ENCODE measurements at places on chromosomes 5 and 9.

DNA sequence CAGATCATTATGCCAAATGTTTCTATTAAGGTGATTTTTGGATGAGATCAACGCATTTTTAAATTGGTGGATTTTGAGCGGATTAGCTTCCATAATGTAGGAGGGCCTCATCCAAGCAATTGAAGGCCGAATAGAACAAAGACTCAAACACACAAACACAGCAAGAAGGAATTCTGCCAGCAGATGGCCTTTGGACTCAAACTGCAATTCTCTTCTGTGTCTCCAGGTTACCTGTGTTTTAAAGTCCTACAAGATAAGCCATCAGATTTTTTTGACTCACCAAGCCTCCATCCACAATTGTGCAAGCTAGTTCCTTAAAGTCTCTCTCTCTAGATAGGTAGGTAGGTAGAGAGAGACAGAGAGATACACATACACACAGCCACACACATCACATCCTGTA lies 25.5 kb downstream of the CDH6 start:
- no peak for DNase-seq

- DNase-seq: no peak
These were observed 106.2 kb upstream of the TBC1D2 start for GRCh38 chr9:98361645-98362044.

GRCh38 chr5:67908126-67908765 lies 307.3 kb upstream of the PIK3R1 start:
- peak; percentile 58 for DNase-seq

- no peak for DNase-seq
These were observed 75.7 kb downstream of the TEK start for GRCh38 chr9:27184556-27185351.

GRCh38 chr9:20186231-20186630 lies 397.4 kb upstream of the SLC24A2 start:
- no peak for DNase-seq

GRCh38 chr9:19176856-19177255 lies 49.6 kb upstream of the PLIN2 start:
- DNase-seq: no peak

- peak; percentile 77 for DNase-seq
These were observed 147.8 kb downstream of the TMEM38B start for GRCh38 chr9:105842023-105842644.

DNA sequence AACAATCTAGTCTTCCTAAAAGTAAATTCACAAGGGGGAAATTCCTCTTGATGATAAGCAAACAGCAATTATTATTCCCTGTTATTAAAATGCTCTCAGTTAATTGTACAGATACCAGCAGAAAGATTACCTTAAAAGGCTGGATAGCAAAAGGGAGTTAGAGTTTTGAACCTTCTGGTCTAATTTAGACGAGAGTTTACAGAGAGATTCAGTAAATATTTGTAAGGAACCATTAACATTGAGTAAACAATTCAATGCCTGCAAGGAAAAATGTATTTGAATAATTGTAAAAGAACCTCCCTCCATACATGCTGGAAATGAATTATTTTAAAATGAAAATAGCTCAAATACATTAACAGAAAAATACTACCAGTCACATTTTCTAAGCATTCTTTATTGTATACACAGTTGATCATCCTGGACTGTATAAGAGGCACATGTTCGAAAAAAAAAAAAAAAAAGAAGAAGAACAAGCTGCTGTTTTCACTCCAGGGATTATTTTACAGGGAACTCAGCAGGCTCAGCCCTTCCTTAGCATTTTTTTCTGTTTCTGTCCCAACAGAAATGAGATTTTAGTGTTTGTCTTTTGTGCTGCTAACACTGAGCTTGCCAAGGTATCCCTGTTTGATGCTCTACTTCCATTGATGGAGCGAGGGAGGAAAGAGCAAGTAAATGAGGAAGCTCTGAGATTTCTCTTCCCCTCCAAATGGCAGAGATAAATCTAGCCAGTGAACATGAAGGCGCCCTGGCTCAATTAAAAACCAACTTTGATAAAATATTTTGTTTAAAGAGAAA lies 141.1 kb downstream of the ENC1 start:
- no peak for DNase-seq

GRCh38 chr9:134644725-134645606 lies 3.4 kb downstream of the COL5A1 start:
- DNase-seq: no peak

DNA sequence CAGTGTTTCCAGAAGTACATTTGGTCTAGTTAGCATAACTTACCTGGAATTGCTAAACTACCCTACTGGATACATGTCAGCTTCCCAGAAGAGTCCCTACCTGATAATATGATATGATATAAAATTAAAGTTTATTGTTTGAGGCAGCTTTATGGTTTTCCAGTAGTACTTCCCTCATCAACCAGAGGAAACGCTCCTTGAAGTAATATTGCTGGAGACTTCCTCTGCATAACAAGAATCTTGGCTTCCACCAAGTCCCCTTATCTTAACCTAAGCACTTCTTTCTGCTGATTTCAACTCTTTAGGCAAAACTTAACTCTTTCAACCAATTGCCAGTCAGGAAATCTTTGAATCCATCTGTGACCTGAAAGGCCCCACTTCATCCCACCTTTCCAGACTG lies 214.3 kb upstream of the PTGER4 start:
- DNase-seq: no peak

DNA sequence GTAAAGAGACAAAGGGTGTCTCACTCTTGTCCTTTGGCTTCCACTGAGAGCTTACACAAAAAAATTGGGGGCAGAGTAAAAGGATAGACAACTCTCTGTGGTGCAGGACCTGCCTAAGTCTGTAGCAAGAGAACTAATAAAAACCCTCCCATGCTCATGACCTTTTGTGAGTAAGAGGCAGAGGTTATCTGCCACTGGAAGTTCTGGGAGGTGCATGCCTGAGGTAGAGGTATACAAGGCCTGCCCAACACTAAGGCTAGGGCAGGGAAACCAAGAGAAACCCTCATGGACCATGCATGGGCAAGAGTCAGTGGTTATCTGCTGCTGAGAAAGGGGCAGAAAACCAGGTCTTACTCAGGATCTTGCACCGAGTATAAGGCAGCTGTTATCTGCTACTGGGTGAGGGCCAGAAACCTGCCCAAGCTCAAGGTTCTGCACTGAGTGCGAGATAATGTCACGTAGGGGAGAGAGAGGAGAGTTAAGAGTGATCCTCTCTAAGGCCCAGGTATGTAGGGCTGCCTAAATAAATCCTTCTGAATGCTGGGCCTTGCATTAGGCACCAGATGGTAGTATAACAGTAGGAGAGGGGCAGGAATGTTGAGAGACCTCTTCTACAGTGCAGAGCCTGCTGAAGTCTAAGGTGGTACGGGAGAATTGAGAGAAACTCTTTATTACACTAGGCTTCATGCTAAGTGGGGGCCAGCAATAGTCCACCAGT lies 143.4 kb downstream of the MACROH2A1 start:
- DNase-seq: peak; percentile 17

DNA sequence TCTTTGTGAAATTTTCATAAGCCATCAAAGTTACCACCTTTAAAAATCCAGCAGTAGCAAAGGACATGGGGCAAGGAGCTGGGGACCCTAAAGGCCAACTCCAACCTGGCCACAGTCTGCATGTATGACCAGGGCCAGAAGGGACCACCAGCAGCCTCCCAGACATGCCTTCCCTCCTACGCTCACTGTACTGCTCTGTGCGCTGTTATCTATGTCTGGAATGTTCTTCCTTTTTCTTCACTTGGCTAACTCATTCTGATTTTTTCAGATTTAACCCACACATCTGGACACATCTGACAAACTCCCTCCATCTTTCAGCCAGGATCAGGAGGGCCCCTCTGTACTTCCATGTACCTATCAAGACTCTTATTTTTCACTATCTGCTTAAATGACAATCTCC lies 47.6 kb upstream of the TRAF1 start:
- DNase-seq: peak; percentile 13

- DNase-seq: peak; percentile 50
These were observed 543 bp downstream of the MTMR12 start for GRCh38 chr5:32312197-32312594.

DNA sequence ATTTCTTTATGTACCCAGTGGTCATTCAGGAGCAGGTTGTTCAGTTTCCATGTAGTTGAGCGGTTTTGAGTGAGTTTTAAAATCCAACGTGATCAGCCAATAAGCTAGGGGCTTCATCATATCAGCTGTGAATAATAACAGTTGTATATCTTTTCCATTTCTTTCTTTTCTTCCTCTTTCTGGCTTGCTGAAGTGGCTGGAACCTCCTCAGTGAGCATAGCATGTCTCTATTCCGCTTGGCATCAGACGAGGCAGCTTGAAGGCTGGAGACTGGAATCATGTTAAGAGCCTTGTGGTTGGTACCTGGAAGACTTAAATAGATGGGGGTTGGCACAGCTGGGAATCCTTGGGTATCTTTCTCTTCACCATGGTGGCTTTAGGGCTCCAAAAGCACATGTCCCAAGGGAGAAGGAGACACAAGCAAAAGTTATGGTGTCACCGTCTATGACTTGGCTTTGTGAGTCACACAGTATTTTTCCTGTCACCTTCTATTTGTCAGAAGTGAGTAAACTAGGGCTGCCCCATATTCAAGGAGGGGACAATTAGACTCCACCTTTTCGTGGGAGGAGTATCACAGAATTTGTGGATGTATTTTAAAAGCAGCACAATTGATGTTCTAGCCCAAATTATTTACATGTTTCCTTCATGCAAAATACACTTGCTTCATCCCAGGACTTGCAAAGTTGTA lies 38.0 kb upstream of the RETREG1 start:
- no peak for DNase-seq

- no peak for DNase-seq
These were observed 5.7 kb downstream of the C9orf43 start for GRCh38 chr9:113416149-113416721.

DNA sequence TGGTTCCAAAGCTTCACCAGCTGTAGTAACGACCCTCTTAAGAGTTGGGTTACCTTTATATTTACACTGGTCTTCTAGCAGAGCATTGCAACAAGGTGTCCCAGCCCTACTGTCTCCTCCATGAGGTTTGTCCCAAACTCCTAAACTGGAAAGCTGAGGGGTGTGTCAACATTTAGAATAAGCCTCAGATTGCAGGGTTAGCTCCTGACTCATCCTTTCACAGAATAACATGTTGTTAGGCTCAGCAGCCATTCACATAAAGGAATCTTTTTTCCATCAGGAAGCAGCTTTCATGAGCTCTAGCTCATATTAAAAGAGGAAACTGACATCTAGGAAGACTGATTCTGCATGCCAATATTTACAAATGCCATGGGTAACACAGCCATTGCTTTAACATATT lies 238.7 kb downstream of the EFNA5 start:
- DNase-seq: no peak

GRCh38 chr5:83530193-83530592 lies 58.6 kb downstream of the VCAN start:
- DNase-seq: no peak

GRCh38 chr9:87542141-87542540 lies 44.5 kb downstream of the DAPK1 start:
- DNase-seq: no peak

DNA sequence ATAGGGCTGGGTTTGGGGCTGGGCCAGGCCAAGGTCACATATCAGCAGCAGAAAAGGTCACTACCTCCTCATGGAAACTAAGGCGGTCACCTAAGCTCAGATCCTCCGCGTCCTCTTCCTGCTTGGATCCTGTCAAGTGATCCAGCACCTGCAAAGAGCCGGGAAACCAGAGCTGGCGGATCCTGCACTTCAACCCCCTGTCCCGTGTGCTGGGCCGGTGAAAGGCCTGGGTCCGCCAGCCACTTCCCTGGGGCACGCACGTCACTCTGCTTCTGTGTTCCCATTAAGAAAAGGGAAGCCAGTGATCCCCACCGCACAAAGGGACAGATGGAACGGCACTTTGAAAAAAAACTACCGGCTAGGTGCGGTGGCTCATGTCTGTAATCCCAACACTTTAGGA lies 61.3 kb upstream of the STXBP1 start:
- no peak for DNase-seq

- no peak for DNase-seq
These were observed 28.6 kb downstream of the CSF2 start for GRCh38 chr5:132102101-132102701.

GRCh38 chr9:81682797-81683196 lies 6.5 kb downstream of the TLE1 start:
- DNase-seq: peak; percentile 16

GRCh38 chr9:136474974-136475865 lies 7.6 kb downstream of the SEC16A start:
- DNase-seq: no peak

DNA sequence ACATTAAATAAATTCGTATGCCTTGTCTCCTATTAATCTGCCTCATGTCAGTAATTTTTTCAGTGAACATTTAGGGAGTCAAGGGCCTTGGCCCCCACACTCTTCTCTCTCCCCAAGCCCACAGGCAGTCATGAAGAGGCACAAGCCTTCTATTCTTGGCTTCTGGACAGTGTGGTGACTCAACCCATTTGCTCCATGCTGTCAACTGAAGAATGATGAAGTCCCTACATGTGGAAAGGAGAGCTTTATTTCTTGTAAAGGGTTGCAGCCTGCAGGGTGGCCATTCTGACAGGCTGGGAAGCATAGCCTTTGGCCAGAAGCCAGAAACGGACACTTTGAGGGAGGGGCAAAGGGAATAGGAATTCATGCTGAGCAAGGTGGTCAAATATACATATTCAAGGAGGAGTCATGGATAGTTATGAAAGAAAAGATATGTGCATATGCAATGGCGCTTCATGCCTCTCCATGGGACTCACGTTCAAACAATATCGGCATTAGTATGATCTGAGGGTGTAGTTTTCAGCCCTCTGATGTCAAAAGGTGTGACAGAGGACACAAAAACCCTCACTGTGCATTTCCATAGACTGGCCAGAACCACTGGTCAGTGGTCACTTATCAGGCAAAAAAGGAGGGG lies 31.3 kb downstream of the ANKRA2 start:
- DNase-seq: no peak

DNA sequence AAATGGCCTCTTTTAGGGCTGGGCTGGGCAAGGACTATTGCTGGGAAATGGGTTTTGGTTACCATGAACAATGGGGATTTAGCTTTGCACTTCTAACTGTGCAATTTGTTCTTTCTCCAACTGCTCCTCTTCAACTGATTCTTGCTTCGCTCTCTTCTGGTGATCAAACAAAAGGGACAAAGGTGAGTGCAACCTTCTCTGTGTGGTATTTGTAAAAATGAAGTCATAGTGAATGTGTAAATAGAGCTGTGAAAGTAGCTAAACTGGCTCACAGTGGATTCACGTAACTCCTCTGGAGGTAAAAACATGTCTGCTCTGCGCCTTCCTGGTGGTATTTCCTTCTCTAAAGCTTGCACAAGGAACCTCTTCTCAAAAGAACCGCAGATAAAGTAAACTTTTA lies 20.9 kb upstream of the SPINK14 start:
- DNase-seq: no peak
